HuH-7 (cell line): ENCODE measurements at places on chromosomes 7 and 10.
A peak's percentile ranks its signal among the peaks of the same experiment; 100 is the strongest.

DNA sequence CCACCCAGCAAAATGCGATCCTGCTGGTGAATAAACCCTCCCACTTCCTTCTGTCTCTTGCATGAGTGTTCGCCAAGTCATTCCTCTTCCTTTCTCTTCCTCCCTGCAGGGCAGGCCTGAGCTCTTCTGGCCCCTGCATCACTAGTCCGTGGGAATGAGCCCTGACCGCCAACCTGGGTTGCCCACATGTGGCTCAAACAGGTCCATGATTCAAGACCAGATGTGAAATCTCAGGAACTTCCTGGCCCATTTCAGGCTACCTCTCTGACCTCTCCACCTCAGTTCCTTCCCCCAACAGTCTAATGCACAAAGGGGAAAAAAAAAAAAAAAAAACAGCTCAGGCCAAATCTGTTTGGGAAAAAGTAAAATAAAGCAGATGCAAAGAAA is 5.4 kb upstream of the YWHAG start:
- no peak for DNase-seq

DNA sequence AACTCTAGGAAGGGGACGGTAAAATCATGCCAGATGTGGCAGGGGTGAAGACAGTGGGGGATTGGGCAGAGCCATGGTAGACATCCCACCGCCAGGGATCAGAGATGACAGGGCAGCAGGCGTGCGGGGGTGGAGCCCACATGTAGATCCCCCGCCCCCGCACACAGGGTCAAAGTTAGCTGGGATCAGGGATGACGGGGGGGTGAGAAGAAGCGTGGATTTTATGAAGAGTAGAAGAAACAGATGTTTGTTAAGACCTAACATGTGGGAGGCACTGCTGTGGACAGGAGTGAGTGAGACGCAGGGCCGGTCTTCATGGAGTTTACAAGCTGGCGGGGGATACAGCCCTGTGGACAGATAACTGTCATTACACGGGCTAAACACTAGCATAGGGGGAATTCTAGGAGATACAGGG is 154.0 kb upstream of the KLF14 start:
- DNase-seq, result no peak

DNA sequence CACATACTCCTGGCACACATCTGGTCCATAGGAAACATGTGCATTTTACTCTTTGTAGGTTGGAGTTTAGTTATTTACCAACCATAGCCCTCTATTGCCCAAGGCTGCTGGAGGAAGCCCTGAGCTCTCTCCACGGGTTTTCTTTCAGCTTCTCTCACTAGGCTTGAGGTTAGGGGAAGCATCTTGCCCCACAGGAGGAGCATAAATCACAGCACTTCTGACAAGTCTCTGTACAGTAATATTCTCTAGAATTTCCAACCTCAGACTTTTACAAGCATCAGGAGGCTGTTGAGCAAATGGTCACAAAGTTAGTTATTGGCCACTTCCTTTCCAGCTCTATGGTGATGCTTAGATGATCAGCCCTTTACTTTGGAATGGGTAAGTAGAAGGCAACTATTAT is 122.9 kb upstream of the GLI3 start:
- DNase-seq, result no peak

- DNase-seq, result no peak
These were observed 65.8 kb downstream of the TMEM209 start for GRCh38 chr7:130139193-130139960.

GRCh38 chr7:80105701-80106408 is 28.8 kb upstream of the GNAI1 start:
- no peak for DNase-seq

GRCh38 chr7:135980665-135981180 is 3.6 kb upstream of the MTPN start:
- DNase-seq, result no peak

DNA sequence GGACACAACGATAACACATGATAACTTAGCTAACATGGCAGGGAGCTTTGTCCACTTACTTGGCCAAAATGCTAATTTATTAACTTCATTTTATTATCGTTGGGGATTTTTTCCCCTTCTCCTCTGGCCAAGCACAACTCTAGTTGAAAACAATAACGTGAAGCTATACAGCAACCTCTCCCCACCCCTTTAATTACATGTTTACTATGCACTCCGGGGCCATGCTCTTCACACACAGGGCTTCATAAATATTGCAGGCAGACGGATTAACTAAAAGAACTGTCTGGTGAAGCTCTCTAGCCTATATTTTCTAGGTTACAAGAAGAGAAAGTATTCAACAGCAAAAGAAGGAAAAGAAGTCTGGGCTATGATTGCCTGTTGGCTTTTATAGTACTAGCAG is 51.7 kb downstream of the XRCC2 start:
- no peak for DNase-seq

GRCh38 chr7:2927592-2927991 is 83.5 kb upstream of the GNA12 start:
- no peak for DNase-seq

- DNase-seq, result no peak
These were observed 41.9 kb upstream of the NXPH1 start for GRCh38 chr7:8391353-8392062.

GRCh38 chr7:50766849-50767207 is 15.9 kb downstream of the GRB10 start:
- no peak for DNase-seq

- DNase-seq, result no peak
These were observed 4.9 kb upstream of the HOXA10 start for GRCh38 chr7:27179030-27179429.

GRCh38 chr7:5375925-5376324 is 47.7 kb downstream of the TNRC18 start:
- no peak for DNase-seq

GRCh38 chr7:88111140-88111743 is 108.6 kb downstream of the SRI start:
- peak; percentile 8 for DNase-seq

DNA sequence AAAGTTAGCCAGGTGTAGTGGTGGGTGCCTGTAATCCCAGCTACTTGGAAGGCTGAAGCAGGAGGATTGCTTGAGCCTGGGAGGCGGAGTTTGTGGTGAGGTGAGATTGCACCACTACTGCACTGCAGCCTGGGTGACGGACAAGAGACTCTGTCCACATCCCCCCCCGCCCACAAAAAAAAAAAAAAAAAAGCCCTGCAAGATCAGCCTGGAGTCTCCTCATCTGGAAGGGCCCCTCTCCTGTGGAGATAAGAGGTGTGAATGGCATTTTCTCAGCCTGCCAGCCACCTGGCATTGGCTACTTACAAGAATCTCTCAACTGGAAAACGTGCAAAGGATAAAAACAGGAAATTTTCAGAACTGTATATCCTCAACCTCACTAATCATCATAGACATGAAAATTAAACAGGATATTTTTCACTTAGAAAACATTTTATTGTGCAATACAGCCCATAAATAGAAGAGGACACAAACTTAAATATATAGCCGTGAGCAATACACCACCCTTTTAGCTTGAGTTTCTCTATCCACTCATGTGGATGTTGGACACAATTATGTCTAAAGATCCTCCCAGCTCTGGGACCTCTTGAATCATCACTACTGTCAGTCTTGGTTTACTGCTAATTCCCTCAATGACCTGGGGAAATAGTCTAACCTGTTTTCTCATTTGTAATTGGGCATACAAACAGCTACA is 11.3 kb upstream of the TSPAN15 start:
- DNase-seq, result no peak

DNA sequence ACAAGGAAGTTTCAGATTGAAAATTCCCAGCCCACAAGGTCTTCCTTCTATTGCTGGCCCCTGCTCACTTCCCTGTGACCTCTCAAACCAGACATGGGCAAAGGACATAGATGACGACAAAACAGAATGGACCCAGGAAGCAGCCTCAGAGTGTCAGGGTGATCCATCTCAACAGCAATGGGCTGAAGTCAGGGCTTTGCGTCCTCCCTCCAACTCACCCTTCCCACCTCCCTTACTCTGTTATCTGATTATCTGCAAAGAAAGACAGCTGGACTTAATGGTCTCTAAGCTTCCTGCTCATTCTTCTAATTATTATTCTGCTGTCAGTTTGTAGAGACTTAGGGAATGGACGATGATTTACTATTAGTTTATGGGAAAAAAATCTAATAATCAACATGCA is 115.9 kb downstream of the PIP4K2A start:
- no peak for DNase-seq

- DNase-seq, result no peak
These were observed 14.1 kb downstream of the CUL1 start for GRCh38 chr7:148712678-148713329.

DNA sequence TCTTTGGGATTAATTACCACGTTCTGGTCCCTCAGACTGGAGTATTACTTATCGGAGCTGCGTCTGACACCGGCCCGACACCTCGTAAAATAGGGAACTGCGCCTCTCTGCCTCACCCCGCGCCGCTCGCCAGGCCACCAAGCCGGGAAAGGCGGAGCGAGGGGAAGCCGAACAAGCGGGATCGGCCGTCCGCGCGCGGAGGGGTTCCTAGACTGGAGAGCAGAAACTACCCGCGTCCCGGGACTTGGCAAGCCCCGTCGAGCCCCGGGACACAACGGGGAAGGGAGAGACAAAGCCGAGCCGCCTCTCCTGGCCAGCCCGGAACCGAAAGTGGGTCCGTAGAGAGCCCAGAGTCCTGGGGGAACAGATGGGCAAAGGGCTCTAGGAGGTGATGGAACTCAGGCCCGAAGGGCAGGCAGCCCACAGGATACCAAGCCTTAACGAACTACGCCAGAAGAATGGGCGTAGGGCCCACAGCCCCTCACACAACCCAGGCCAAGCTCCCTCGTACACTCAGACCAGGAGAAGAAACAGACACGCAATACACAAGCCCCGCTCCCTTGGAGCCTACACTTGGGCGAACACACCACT is 6.5 kb downstream of the LBX1 start:
- DNase-seq, result no peak

GRCh38 chr10:103610083-103610472 is 116.6 kb downstream of the NEURL1 start:
- no peak for DNase-seq

DNA sequence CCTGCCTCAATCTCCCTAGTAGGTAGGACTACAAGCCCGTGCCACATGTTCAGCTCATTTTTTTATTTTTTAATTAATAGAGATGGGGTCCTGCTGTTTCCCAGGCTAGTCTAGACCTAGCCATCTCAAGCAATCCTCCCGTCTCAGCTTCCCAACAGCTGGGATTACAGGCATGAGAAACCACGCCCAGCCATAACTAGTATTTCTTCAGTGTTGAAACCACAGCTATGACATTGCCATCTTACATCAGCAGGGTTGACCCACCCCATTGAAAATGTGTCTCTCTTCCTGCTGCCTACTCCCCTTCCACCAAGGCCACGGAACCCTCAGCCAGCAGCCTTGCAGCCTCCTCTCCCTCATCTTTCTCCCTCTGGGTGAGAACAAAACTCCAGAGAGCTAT is 62.1 kb upstream of the ZNF746 start:
- DNase-seq, result no peak

DNA sequence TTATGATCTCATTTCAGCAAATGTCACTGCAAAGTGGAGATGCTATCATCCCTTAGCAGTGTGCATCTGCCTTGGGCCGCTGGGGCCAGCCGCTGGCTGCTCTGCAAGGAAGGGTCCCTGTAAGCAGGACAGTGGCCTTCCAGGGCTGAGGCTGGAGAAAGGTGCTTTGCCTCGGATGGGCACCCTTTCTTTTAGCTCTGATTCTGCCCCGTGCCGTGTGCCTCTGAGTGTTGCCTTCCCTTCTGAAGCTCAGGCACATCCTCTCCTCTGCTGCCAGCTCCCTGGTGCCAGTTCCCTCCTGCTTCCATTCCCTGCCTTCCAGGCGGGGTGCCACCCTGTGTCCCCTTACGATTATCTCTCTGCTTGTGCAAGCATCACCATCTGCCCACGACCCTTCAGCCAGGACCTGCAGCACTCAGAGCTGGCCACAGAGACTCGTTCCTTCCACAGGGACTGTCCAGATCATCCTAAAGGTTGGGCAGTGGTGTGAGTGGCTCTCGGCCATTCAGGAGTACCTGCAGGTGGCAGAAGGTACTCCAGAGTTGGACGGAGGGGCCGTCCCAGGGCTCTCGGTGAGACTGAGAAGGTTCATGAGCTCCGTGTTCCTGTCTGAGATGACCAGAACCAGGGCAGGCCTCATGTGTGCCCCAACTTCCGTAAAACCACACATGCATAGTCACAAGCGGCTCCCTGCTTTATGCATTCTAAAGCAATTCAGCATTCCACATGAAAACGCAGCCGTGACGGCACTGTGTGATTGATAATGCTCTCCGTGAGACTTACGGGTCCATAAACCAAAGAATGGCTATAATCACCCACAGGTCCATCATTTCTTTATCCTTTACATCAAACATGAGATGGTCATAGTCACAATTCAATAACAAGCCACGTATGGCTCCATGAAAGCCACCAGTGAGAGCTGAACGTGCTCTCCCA is 371.4 kb downstream of the DNAJB6 start:
- no peak for DNase-seq

DNA sequence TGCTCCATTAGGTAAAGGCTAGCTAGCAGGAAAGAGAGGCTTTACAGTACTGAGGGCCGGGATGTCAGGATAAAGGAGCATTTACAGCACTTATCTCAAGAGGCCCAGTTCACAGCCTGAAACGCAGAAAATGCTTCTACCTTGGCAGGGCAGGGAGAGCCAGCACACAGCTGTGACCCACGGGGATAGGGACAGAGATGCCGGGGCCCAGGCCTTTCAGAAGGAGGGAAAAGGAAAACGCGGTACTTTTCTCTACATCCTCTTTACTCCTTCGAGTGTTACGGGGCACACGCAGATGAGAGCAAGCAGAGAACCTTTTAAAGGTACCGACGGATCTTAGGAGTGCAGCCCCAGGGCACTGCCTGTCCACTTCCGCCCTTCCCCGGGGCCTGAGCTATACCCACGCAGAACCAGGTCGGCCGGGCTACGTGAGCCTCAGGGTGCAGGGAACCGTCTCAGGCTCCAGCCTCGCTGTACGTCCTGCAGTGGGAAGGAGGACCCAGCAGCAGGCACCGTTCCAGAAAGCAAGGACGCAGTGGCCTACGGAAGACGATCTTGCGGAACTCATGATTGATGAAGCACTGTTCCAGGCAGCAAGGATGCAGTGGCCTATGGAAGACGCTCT is 232.3 kb downstream of the ELFN1 start:
- no peak for DNase-seq

DNA sequence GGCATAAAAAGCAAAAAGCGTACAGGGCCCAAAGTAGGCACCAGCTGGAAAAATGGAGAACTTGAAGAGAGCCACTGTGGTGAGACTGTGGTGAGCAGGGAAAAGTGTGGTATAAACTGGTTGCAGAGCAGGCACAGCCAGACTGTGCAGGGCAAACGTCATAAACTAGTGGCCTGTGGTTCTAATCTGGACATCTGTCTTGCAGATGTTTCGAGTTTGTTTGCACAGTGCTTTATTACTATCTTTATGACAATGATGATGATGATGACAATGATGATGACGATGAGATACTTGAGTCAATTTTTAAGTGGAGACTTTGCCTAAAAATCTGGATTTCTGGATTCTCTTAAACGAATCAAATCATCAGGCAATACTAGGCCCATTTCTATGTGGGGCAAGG is 45.7 kb downstream of the SEMA3C start:
- DNase-seq, result no peak

- DNase-seq, result no peak
These were observed 109.0 kb upstream of the CARD11 start for GRCh38 chr7:3152714-3153113.

- DNase-seq, result no peak
These were observed 86.5 kb downstream of the GSAP start for GRCh38 chr7:77329466-77330168.

- no peak for DNase-seq
These were observed 178.8 kb upstream of the ITGB1 start for GRCh38 chr10:33136781-33137180.

- no peak for DNase-seq
These were observed 121.2 kb upstream of the ANKRD1 start for GRCh38 chr10:91042069-91042468.

GRCh38 chr7:116173051-116174028 is 37.0 kb upstream of the TES start:
- peak; percentile 38 for DNase-seq
